ENCODE measurements at places on chromosomes 5 and 9. TPM values are rescaled to one million over a fixed set of nuclear protein-coding genes. Genes with fewer than 3 reads are reported as not detected.

- no peak for DNase-seq
These were observed 235.3 kb downstream of the GABRB2 start for GRCh38 chr5:161311146-161311708.

DNA sequence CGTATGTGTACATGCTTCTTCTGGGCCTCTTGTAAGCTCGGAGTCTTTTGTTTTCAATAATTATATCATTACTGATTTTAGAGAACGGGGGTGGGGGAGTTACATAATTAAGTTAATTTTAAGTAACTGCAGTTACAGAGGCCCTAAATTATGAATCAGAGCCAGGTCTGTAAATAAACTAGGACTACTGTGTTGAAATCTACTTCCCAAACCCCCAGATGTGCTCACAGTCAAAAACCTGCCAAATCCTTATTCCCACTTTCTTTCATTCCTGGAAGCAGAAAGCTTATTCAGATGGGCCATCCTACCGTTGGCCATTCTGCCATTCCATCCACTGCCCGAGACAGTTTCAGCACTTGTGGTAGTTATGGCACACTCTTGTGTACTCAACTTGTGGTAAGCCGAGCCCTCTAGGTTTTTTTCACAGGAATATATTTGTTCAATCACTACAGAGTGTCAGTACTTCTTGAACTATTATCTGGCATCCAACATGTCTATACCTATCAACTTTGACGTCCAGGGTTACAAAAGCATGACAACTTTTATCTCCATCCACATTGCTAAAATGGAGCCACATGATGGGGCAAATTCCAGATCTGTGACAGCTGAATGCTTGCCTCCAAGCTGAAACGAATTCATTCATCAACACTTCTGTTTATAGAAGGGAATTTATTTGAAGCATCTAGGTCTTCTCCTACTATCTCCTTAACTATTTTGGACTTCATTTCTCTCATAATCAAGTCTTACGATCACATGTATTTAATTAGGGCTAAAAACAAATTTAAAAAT is 37.8 kb downstream of the GLRX start:
- no peak for DNase-seq

DNA sequence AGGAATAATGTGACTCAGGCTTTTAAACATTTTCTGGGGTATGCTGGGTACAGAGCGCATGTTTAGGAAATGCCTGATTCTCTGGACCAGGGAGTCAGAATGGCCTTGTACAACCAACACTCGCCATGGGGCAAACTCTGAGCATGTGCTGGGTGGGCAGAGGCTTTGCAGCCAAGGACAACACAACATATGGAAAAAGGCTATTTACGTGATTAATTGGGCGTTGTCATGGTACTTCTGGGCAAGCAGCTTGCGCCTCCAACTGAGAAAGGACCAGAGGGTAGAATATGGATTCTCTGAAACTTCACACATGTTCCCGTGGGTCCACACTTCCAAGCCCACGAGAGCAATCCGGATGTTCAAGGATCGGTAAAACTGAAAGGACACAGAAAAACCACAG is 49.1 kb downstream of the NIPAL4 start:
- no peak for DNase-seq

DNA sequence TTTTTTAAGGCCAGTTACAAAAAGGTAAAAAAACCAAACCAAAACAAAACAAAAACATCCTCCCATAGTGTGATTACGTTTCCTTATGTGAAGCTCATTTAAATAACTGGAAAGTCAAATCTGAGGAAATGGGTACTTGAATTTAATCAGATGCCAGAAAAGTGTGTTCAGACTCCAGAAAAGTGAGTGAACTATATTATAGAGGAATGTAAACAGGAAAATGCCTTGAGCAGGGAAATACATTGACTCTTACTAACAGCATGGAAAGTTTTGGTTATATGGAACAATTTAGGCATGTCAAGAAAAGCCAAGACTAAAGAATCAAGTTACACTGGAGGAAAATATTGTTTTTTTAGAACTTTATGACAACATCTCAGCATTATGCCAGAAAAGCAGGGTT is 37.8 kb upstream of the RNF20 start:
- DNase-seq: no peak

GRCh38 chr9:105055917-105056316 is 128.0 kb upstream of the ABCA1 start:
- no peak for DNase-seq

- no peak for DNase-seq
These were observed 128.1 kb downstream of the FBXO38 start for GRCh38 chr5:148511810-148512347.

DNA sequence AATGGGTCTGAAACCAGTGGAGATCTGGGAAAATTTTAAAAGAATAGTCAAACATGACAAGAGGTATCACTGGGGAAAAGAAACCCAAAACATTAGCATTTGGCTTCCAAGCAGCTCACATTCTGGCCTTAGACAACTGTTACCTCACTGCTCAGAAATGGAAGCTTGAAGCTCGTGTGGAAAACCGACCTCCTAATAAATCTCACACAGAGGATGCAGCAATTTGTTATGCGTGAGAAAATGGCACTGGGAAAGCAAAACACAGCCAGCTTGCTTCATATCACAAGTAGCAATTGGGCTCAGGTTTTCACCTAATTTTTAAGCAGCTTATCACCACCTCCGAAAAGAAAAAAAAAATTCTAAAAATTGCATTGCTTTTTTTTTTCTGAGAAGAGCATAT is 103.3 kb upstream of the TAS2R1 start:
- no peak for DNase-seq

GRCh38 chr5:171175746-171176145 is 133.3 kb upstream of the TLX3 start:
- DNase-seq: no peak

GRCh38 chr5:115028557-115028956 is 141.2 kb downstream of the TRIM36 start:
- no peak for DNase-seq

- DNase-seq: no peak
These were observed 27.8 kb upstream of the LAMC3 start for GRCh38 chr9:130981002-130981755.

GRCh38 chr9:19769213-19769612 is 19.6 kb downstream of the SLC24A2 start:
- no peak for DNase-seq

DNA sequence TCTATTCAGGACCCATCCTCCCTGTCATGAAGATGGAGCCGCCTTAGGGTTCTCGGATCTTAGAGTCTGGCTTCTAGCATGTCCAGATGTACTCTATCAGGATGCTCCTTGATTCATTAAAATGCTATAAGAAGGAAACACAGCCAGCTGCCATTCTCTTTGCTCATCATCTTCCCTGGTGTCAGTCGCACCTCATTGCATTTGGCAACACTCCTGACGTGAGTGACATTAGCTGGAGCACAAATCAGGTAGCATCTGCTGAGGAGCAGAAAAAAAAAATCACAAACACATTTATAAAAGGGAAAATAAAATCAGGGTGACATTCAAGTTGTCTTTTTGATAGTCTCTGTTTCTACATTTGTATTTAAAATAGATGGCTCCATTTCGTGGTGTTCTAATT is 226.1 kb upstream of the NMUR2 start:
- DNase-seq: no peak

- no peak for DNase-seq
These were observed 123.8 kb downstream of the NR3C1 start for GRCh38 chr5:143279698-143280097.

DNA sequence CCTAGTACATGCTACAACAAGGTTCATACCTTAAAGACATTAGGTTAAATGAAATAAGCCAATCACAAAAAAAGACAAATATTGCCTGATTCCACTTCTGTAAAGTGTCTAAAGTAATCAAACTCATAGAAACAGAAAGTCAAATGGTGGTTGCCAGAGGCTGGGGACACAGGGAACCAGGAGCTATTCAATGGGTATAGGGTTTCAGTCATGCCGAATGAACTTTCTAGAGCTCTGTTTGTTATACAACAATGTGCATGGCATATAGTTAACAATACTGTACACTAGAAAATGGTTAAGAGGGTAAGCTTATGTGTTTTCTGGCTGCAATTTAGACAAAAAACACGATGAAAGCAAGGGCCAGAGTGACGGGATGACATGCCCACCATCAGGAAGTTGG is 70.8 kb upstream of the EGFLAM start:
- DNase-seq: no peak

DNA sequence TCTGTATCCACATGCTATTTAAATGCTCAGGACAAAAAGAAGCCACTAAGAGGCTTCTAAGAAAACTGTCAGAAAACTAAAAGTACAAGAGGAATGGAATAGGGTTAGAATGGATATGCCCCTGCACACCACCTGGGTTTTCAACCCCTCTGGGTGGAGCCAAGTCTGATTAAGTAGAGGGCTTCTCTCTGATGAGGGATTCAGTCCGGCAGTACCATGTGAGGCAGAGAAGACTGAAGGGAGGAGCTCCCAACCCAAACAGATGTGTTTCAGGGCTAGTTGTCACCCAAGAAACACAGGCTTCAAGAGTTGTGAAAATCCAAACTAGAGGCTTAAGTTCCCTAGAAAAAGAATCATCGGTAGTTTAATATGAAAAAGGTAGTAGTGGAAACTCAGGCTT is 12.5 kb downstream of the NREP start:
- DNase-seq: no peak

GRCh38 chr9:129162497-129163197 is 15.4 kb downstream of the IER5L start:
- no peak for DNase-seq

DNA sequence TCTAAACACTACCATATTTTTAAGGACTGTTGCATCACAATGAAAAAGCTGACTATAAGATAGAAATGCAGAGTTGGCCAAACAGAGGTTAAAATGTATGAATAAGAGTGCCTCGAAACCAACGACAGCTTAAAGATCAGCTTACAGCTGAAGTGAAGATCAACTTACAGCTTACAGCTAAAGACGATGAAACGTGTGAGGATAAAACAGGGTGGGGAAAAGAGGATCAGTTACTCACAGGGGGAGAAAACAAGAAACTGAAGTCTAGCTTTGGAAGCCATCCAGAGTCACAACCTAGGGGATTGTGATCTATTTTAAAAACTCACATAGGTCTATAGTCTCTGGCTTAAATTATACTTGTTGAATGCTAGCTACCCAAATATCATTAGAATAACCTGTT is 220.0 kb downstream of the SNCAIP start:
- no peak for DNase-seq

DNA sequence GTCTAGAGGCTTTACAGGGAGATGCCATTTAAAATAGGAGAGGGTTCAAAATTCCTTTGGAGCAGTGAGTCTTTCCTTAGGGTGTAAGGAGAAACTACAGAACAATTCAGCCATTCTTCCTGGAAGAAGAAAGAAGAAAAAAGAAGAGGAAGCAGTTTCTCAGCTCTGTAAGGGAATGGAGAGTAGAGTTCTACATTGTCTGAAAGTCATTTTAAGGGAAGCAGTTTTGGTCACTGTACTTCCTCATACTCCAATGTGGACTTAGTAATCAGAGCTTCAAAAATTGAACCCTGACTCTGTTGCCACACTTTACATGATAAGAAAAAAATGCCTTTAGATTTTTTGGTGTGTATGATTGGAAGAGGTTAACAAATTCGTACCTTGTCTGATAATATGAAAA is 122.4 kb downstream of the LRRC70 start:
- DNase-seq: no peak

DNA sequence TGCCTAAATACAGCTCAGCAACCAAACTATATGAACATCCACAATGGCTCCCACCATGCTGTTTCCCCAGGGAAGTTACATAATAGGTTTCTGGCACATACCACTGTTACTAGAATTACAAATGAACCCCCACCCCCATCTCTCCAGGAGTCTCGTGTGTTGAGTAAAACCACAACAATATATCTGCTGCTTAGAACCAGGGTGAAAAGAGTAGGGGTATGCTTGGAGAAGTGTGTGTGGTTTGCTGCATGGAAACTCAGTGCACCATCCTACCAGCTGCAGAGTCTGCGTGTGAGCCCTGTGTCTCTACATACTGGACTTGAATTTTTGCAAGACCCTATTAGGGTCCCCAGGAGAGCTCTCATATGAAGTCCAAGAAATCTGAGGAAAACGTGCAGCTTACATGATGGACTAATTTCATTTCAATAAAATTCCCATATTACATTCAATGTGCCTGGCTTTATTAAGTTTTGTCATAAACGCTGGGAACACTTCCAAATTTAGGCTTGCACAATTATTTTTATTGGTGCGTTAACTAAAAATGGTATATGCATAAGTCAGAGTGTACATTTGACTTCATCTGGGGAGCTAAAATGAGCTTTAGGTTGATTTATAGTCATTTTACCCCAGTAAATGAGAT is 104.5 kb upstream of the NFIB start:
- no peak for DNase-seq

DNA sequence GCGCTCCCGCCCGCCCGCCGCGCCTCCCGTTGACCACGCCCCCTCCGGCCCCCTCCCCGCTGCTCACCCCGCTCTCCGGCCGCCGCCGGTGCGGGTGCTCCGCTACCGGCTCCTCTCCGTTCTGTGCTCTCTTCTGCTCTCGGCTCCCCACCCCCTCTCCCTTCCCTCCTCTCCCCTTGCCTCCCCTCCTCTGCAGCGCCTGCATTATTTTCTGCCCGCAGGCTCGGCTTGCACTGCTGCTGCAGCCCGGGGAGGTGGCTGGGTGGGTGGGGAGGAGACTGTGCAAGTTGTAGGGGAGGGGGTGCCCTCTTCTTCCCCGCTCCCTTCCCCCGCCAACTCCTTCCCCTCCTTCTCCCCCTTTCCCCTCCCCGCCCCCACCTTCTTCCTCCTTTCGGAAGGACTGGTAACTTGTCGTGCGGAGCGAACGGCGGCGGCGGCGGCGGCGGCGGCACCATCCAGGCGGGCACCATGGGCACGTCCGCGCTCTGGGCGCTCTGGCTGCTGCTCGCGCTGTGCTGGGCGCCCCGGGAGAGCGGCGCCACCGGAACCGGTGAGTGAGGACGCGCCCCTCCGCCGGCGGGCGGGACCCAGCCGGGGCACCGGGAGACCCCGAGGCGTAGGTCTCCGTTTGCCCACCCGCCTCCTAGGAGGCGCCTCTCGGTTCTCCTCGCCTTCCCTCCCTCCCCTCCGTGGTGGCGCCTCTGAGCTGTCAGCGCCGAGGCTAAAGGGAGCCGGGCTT is at the start of gene VLDLR:
TSS of gene VLDLR (plus strand) at position 66 of the 739 bp plus-strand sequence. CDS start at position 469, 403 bp downstream.
- DNase-seq: peak; percentile 7

- no peak for DNase-seq
These were observed 17.5 kb downstream of the ATOX1 start for GRCh38 chr5:151740958-151741373.

GRCh38 chr9:89442501-89442978 is 55.4 kb downstream of the SEMA4D start:
- DNase-seq: no peak

DNA sequence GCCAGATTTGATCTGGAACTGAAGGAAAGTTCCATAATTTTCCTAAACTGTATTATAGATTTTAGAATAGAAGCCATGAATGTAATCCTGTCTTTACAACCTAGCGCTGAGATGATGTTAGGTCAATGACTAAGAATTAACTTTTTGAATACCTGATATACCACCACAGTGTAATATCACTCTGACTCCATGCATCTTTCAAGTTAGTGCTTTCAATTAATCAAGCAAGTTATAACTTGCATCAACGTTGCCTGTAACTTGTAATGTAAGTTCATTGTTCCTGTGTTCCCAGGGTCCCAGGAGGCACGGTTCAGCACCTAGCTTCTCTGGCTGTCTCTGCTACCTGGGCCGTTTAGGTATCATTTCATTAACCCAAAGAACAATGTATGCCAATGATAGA is 139.3 kb downstream of the CSNK1G3 start:
- DNase-seq: no peak

The SOX30 gene
- 0.11 TPM for total RNA-seq

The LHX6 gene
- not detected for total RNA-seq

The ENTREP1 gene
- not detected for total RNA-seq

The DMRT3 gene
- total RNA-seq: not detected

The HEMGN gene
- 0.66 TPM for total RNA-seq

The SPAAR gene
- total RNA-seq: not detected

The FCN2 gene
- total RNA-seq: not detected

The SEMA6A gene
- total RNA-seq: not detected

The LSM11 gene
- 7.8 TPM for total RNA-seq

The C9orf43 gene
- total RNA-seq: 0.84 TPM

The SHROOM1 gene
- total RNA-seq: 2.0 TPM
